ENCODE measurements at places on chromosomes 4 and X.

DNA sequence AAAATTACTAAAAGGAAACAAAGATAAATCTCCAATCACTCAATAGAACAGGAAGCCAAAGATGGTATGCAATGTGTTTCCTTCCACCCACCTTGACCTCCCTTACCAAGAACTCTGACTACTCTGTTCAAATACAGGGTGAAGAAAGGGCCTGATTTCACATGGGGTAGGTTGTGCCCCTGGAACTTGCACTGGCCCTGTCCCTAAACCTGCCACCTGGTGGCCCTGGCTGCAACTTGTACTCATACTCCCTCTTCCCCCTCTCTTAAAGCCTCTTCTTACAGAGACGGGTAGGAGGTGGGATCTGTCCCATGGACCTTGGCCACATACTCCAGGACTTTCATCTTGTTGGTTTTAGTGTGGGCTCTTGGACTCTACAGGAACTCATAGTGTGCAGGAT is 17.3 kb upstream of the TMEM185A start:
- DNase-seq, result no peak

DNA sequence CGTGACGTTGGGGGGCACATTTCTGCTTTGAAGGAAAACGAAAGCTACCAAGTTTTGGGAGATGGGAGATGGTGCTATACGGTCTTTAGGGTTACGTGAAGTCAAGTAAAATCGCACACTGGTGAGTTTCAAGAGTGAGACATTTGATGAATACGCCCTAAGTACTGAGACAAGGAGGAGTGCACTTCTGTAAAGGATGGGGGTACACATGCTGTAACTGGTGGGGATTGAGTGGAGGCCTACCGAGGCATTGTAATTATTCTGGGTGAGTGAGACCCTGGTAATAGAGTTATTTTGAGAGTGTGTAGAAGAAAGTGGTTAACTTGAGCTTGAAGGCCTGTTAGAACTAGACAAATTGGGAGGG is 536 bp downstream of the SH3BGRL start:
- DNase-seq, result no peak

DNA sequence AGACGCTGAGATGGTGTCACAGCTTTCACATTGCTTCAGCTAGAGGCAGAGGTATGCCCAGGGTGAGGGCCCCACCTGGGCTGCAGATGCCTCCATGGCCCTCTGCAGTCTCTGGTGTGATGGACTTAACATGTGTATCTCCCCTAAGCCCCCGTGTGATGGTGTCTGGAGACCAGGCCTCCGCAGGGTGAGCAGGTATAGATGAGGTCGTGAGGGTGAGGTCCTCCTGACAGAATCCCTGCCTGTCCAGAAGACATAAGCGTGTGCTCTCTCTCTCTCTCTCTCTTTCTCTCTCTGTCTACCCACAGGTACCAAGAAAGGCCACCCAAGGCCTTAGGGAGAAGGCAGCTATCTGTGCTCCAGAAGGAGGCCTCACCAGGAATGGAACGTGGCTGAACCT is 50.9 kb downstream of the CPZ start:
- DNase-seq, result no peak

DNA sequence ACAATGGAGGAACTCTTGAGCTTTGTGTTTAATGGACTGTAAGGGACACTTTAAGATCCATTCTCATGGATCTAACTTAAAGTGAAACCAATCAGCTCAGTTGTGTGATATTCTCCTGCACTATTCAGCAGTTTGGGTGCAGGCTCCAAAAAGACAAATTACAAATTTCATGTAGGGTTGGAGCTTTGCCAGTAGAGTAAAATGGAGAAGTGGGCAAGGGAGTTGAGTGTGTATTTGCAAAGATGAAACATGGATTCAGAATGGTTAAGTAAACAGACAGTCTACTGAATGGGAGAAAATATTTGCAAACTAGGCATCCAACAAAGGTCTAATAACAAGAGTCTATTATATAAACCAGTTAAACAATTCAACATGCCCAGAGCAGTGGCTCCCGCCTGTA is 21.2 kb upstream of the MID2 start:
- no peak for DNase-seq

DNA sequence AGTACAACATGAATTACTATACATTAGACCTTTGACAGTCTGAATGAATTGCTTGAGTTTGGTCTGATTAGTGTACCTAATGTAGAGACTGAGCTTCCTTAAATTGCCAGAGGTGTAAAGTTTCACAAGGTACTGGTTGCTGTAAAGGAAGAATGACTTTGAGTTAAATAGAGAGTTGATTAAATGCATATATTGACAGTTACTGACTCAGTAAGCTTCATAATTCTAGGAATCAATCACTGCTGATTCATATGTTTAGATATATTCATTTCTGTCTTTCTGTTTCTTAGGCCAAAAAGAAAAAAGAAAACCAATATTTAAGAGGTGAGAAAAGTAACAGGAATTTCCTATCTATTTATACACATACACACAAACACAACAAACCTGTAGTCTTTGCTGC is 16.2 kb upstream of the ART3 start:
- no peak for DNase-seq

GRCh38 chrX:134173541-134174272 is 63.3 kb upstream of the CCDC160 start:
- DNase-seq, result no peak

GRCh38 chr4:94171616-94172015 is 36.0 kb upstream of the SMARCAD1 start:
- DNase-seq, result no peak

GRCh38 chrX:23012636-23013035 is 12.9 kb downstream of the DDX53 start:
- no peak for DNase-seq

DNA sequence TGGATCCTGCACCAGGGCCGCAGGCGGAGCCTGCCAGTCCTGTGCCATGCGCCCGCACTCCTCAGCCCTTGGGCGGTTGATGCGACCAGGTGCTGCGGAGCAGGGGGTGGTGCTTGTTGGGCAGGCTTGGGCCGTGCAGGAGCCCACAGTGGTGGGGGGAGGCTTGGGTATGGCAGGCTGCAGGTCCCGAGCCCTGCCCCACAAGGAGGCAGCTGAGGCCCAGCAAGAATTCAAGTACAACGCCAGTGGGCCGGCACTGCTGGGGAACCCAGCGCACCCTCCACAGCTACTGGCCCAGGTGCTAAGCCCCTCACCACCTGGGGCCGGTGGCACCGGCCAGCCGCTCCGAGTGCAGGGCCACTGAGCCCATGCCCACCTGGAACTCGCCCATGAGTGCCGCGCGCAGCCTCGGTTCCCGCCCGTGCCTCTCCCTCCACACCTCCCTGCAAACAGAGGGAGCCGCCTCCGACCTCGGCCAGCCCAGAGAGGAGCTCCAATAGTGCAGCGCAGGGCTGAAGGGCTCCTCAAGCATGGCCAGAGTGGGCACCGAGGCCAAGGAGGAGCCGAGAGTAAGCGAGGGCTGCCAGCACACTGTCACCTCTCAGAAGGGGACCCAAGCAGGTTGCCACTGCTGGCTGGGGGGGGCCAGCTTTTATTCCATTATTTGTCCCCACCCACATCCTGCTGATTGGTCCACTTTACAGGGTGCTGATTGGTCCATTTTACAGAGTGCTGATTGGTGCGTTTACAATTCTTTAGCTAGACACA is 339.0 kb upstream of the KLF3 start:
- DNase-seq, result no peak

GRCh38 chrX:16975233-16975632 is 28.8 kb downstream of the REPS2 start:
- DNase-seq, result no peak

DNA sequence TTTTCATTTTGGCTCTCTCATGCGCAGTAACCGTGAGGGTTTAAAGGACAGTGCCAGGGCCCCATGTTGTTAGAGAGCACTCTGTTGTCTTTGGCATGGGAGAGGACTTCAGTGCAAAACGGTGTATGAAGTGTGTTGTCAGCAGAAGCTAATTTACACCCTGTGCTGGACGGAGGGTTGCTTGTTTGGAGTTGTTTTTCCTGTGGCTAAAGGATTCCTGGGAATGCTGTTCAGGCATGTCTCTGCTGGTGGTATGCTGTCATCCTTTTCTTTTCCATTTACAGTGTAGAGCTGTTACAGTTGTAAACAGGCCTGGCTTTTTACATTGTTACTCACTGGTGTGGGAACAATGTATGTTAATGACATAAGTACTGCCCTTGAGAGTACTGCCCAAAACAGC is 206.3 kb downstream of the CBR4 start:
- DNase-seq, result no peak

- no peak for DNase-seq
Observed at GRCh38 chr4:168907119-168907698, 102.8 kb downstream of the CBR4 start.

- no peak for DNase-seq
Observed at GRCh38 chr4:155007660-155008176, 200.7 kb upstream of the NPY2R start.

- DNase-seq, result no peak
Observed at GRCh38 chrX:56382278-56382677, 150.1 kb downstream of the KLF8 start.

- no peak for DNase-seq
Observed at GRCh38 chrX:66504481-66504880, 134.4 kb downstream of the EDA2R start.

- no peak for DNase-seq
Observed at GRCh38 chr4:183507925-183508696, 3.3 kb downstream of the ING2 start.

- no peak for DNase-seq
Observed at GRCh38 chrX:123475068-123475724, 257.7 kb downstream of the THOC2 start.

GRCh38 chr4:52659722-52660261 is 691 bp upstream of the USP46 start:
- no peak for DNase-seq

- no peak for DNase-seq
Observed at GRCh38 chr4:107888237-107888636, 43.1 kb upstream of the CYP2U1 start.

- DNase-seq, result no peak
Observed at GRCh38 chr4:165805406-165805805, 67.6 kb upstream of the TLL1 start.

GRCh38 chr4:140172960-140173359 is 19.0 kb upstream of the MAML3 start:
- DNase-seq, result no peak

DNA sequence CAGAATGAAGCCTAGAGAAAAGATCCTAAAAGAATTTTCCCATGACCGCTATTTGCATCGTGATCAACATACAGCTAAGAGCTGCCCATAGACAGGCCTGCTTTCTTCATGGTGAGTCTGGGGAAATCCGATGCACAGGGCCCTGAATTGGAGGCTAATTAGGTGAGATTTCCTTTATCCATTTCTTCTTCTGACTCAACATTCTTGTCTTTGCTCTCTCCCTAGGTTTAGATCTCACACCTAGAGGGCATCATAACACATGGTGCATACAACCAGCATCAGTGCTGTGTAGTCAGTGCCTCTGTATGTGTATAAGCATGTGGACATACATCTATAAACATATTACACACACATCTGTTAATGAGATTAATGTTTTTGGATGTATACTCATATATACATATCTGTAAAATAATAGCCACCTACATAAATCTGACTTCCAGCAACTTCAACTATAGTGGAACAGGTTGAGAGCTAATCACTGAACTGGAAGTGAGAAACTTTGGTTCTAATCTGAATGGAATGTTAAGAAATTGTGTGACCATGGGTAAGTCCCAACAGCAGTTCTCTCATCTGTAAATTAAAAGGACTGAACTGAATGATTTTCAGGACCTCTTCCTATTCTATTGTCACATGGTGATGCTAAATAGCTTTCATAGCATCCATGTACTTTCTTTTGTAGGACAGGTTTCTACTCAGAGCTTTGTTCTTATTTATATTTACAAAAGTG is 17.5 kb downstream of the GATB start:
- DNase-seq, result no peak

GRCh38 chrX:75301060-75301459 is 27.2 kb downstream of the UPRT start:
- no peak for DNase-seq

DNA sequence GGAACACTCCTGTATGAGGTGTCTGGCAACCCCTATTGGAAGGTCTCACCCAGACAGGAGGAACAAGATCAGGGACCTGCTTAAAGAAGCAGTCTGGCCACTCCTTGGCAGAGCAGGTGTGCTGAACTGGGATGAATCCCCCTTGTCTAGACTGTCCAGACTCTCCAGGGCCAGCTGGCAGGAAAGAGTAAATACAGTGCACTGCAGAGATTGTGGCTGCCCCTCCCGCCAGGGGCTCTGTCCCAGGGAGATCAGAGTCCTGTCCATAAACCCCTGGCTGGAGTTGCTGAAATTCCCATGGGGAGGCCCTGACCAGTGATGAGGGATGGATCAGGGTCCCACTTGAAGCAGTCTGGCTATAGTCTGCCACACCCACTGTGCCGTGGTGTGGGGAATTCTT is 17.7 kb downstream of the STPG2 start:
- DNase-seq, result no peak
